Activated CD4-positive, alpha-beta T cell treated with anti-CD3 and anti-CD28 coated beads for 24 hours (primary cell): ENCODE measurements at places on chromosomes 1 and 21.

GRCh38 chr21:21030311-21030710, 32.1 kb downstream of the NCAM2 start:
- no peak for DNase-seq

- DNase-seq, result peak; percentile 85
Observed at GRCh38 chr1:109263597-109264378, 14.4 kb downstream of the CELSR2 start.

GRCh38 chr1:41151846-41152245, 90.3 kb downstream of the SCMH1 start:
- no peak for DNase-seq

DNA sequence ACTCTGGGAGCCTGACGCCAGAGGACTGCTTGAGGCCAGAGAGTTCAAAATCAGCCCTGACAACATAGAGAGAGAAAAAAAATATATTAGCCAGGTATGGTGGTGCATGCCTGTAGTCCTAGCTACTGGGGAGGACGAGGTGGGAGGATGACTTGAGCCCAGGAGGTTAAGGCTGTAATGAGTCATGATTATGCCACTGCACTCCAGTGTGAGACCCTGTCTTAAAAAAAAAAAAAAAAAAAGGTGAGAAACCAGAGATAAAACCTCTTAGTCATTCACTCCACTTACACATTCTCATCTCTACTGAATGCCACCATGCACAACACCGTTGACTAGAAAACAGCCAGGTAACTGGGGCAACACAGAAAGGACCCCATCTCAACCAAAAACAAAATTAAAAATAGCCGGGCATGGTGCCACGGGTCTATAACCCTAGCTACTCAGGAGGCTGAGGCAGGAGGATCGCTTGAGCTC, 178.1 kb downstream of the SLC45A1 start:
- DNase-seq, result no peak

DNA sequence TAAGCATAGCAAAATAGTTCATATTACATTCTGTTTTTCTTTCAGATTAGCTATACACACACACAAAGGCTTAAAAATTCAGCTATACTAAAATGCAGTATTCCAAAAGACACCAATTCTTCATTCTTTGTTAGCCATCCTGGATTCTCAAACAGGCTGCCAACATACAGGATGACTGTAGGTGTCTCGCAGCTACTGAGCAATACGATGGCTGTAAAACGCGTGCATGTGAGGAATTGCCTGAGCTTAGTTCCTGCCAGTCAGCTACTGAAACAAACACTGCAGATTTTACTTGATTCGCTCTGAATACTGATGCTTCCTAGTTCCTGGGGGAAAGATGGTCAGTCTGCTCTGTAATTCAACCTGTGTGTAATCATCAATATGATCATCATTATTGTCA, 24.7 kb upstream of the HMGN1 start:
- no peak for DNase-seq

GRCh38 chr1:201051399-201051798, 27.9 kb upstream of the KIF21B start:
- DNase-seq, result no peak

DNA sequence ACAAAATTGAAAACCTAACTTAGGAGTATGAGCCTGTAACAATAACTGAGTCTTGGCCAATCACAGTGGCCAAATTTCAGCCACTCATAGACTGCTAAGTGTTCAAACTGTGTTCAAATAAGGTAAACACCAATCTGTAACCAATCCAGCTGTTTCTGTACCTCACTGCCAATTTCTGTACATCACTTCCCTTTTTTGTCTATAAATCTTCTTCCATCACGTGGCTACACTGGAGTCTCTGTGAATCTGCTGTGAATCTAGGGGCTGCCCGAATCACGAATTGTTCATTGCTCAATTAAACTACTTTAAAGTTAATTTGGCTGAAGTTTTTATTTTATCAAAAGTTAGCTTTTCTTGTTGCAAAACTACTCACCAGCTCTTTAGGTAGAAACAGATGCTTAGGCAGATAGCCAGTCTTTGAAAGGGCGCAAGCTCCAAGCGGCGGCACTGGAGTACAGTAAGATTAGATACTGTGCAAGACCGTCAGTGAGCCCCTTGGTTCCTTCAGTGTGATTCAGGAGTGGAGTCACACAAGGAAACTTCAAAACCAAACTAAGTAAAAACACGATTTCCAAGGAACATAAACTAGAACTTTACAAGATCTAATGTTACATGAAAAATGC, 43.2 kb upstream of the ADGRL2 start:
- DNase-seq, result no peak

- no peak for DNase-seq
Observed at GRCh38 chr1:170303034-170303433, 157.3 kb downstream of the NTMT2 start.

- no peak for DNase-seq
Observed at GRCh38 chr1:170126696-170127095, 19.1 kb upstream of the NTMT2 start.

- no peak for DNase-seq
Observed at GRCh38 chr1:40662151-40662550, 3.3 kb downstream of the RIMS3 start.

DNA sequence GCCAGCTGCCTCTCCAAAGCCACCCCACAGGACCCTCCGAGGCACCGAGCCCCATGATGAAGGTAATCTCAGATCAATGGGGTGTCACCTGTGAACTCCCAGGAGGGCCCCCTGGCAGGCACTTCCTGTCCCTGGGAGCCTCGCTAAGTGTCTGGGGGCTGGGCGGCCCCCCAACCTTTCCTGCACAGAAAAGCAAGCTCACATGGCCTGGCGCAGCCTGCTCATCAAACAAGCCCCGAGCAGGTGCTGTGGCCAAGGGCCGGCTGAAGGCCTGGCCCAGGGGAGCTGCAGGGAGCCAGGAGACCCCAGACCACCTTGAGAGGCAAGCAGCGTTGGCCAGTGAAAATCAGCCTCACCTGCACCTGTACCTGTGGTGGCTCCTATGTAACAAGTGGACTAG, 2.9 kb downstream of the RIPK4 start:
- no peak for DNase-seq

DNA sequence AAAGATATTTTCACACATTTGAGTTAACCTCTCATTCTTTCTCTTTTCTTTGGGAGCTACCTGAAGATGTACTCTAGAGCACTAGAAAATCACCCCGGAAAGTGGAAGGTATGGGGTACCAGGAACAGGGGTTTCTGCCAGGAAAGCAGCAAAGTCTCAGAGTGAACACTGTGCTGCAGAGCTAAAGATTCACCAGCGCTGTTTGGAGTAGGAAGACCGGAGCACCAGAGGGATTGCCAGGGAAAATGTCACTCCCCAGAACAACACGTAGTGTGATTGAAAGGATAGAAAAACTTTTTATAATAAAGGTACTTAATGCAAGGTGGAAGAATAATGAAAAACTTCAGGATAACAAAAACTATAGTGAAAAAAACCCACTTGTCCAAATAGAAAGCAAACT, 26.7 kb upstream of the KCNK1 start:
- DNase-seq, result no peak

- no peak for DNase-seq
Observed at GRCh38 chr1:55478742-55479141, 263.6 kb upstream of the USP24 start.

- DNase-seq, result no peak
Observed at GRCh38 chr1:217333939-217334338, 297.0 kb downstream of the GPATCH2 start.

GRCh38 chr21:16912075-16912474, 600.8 kb upstream of the CXADR start:
- DNase-seq, result no peak

DNA sequence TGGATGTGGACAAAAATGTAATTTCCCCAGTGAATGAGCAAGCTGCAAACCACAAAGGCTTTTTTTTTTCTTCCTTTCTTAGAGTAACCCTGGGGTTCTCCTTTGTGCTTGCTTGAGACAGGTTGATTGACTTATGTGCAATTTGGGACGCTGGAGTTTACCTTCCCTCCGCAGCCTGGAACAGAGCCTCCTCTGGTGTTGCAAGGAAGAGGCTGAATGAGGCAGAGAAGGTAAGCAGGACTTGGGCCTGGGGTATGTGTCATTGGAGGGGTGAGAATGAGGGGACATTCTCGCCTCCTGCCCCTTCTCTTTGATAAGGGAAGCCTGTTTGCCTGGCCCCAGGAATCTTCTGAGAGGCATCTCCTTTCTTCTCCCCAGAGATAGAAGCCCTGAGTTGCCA, 49.8 kb downstream of the NFASC start:
- DNase-seq, result no peak

GRCh38 chr1:216824511-216824910, 101.3 kb upstream of the ESRRG start:
- DNase-seq, result no peak

GRCh38 chr21:34545079-34545884, 33.3 kb upstream of the KCNE1 start:
- DNase-seq, result no peak

DNA sequence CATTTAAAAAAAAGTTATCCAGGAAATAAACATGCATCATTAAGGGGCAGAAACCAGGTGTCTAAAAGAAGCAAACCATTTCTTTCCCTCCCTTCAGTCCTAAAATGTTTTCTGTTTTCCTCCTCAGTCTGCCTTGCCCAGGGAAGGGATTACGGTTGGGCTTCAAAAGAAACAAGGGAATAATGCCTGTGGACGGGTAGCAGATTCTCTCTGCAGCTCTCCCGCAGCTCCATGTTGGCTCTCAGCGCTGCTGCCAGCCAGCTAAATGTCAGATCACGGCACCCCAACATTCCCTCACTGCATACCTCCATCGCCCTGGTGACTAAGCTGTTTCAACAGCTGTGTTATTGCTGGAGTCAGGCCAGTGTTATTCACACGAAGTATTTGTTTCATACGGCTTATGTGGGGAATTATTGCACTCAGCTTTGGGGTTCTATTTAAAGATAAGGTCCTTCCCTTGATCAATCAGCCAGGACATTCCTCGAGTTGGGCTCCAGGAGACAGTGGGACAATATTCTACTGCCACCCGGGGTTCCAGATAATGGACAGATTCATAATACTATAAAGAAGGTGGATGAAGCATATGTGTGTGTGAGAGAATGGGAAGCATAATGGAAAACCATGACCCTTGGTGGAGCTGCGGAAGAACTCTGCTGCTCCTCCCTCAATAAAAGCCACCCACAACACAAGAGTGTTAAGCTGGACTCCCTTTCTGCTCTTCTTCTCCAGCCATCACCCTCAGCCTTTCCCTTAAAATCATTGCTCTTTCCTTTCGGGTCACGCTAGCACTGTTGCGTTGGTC, 58.2 kb downstream of the WLS start:
- no peak for DNase-seq

DNA sequence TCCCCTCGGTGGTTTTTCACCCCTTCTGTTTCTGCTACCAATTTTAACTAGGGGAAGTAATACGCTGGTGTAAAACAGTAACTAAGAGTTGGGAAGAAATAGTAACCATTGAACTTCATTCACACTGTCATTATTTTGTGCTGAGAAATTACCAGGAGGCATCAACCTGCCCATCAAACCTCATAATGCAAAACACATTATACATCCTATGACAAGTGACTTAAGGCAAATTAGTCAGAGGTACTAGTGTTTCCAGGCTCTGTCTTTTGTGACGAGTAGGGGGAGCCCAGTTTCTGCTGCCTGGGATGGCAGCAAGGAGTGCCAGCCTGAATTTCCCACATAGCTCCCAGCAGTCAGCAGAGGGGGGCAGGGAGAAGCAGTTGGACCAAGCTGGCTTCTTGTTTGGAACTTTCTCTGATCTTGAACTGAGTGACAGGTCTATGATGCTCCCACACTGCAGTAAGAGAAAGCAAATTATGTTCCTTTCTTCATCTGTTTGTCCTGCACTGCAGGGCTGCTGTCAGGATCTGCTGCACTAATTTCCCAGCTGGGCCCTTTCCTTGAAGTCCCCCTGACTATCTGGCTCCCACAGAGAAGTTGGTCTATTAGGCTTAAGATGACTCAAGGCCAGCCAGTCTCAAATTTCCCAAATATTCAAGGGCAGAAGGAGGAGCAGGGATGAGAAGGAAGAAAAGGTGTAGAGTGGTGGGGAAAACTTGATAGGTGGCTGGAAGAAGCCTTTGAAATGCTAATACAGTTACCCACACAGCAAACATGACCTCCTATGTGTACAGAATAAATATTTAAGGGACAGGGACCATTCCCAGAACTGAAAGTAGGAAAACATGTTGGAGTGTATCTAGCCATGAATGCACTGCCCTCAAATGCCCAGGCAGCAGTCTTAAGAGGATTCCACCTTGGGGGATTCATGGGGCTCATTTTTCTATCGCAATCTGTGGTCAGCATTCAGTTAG, 322.8 kb downstream of the SEC16B start:
- no peak for DNase-seq

- DNase-seq, result no peak
Observed at GRCh38 chr1:163737261-163737660, 415.5 kb downstream of the NUF2 start.

- no peak for DNase-seq
Observed at GRCh38 chr21:27756191-27756590, 789.3 kb upstream of the ADAMTS5 start.

- DNase-seq, result no peak
Observed at GRCh38 chr1:83512373-83513193, 486.3 kb downstream of the TTLL7 start.

- no peak for DNase-seq
Observed at GRCh38 chr1:53246261-53247134, 8.2 kb upstream of the MAGOH start.

- no peak for DNase-seq
Observed at GRCh38 chr1:119981986-119982815, 85.9 kb upstream of the ADAM30 start.

GRCh38 chr1:146032631-146033219, 11.2 kb upstream of the HJV start:
- no peak for DNase-seq

GRCh38 chr1:89986020-89986419, 8.9 kb upstream of the ZNF326 start:
- DNase-seq, result no peak

DNA sequence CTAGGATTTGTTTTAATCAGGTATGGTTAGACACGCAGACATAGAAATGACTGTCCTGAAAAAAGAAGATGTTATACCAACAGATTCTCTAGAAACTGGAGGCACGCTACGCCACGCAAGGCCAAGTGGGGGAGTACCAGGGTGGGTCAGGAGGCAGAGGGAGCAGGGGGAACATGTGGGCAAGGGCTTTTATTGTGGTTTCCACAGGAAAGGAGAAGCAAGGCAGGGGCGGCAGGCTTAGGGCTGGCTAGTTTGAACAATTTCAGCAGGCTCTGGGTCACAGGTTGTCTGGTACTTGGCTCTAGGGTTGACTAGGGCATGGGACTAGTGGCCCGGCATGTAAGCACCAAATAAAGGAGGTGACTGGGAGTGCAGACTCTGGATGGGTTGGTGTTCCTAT, 7.2 kb downstream of the MTARC2 start:
- no peak for DNase-seq

GRCh38 chr1:155051777-155052398, 772 bp downstream of the ADAM15 start:
- DNase-seq, result no peak

GRCh38 chr1:232183266-232183800, 446.6 kb downstream of the SIPA1L2 start:
- no peak for DNase-seq
